ENCODE measurements at places on chromosomes 1 and 21.

DNA sequence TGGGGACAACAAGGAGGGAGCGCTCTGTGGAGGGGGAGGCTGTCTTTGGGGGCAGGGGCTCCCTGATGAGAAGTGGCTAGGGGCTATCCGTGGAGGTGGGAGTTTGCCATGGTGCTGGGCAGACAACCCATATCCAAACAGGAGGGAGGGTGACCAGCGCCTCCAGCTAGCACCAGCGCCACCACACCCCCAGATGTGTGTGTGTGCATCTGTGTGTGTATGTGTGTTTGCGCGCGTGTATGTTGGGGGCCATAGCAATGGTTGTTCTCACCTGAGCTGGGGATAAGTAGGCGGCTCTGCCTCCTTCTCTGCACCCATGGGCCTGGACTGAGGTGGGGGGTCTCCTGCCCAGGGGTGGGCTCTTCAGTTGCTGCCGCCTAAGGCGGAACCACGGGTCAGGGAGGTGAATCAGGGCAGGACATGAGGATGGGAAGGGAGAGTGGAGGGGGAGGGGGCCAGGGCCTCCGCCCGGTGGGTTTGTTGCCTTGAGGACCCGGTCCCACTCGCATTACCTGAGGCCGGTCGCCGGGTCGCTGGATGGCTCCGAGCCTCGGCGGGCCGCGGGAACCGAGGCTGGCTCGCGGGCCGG is 345 bp downstream of the HPCAL4 start:
- DNase-seq: no peak

DNA sequence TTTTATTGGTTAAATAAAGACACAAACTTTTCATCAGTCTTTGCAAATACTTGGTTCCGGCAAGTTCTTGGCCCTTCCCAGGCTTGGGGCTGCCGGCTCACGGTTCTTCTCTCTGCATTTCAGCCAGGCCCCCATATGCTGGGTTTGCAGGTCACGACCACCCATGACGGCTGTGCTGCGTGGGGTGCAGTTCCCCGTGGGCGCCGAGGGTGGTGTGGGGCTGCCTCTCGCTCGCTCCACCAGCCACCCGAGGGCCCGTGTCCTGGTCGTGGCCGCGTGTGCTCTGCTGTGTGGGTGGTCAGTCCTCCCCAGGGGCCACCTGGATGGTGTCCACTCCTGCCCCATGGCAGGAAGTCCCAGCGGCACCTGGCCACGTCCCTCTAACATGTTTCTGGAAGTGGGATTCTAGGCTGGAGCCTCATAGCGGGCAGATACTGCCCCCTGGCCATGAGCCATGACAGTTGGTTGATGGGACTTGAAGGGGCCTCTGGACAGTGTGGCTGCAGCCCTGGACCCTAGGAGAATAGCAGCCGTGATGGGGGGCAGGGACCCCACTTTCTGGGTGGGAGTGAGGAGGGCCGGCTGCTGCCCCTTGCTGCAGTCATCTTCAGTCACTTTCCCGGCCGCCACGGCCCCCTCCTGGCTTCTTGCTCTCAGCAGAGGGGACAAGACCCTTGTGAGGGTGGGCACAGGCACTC is 46.3 kb downstream of the SKI start:
- DNase-seq: no peak

- no peak for DNase-seq
Observed at GRCh38 chr1:94602802-94603625, 61.5 kb upstream of the F3 start.

- DNase-seq: no peak
Observed at GRCh38 chr1:17061892-17062291, 8.1 kb upstream of the SDHB start.

GRCh38 chr1:163315773-163316374 is 5.9 kb upstream of the NUF2 start:
- DNase-seq: peak; percentile 39

GRCh38 chr1:213676736-213677135 is 311.0 kb upstream of the PROX1 start:
- DNase-seq: no peak

DNA sequence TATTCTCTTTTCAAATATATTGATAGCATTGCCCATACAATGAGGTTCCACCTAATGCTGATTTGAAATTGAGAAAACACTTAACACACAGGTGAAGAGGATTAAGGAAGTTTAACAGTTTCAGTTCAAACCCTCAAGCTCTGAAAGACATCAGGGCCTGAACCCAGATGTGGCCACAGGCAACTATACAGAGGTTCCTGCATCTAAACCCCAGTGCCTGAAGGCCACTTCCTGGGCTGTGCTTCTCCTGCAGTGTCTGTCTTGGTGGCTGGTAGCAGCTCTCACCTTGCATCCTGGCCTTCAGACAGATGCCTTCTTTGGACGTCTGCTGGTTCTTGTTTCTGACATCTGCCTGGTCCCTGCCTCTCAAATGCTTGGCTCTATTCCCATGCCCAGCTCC is 25.1 kb upstream of the NGF start:
- no peak for DNase-seq

DNA sequence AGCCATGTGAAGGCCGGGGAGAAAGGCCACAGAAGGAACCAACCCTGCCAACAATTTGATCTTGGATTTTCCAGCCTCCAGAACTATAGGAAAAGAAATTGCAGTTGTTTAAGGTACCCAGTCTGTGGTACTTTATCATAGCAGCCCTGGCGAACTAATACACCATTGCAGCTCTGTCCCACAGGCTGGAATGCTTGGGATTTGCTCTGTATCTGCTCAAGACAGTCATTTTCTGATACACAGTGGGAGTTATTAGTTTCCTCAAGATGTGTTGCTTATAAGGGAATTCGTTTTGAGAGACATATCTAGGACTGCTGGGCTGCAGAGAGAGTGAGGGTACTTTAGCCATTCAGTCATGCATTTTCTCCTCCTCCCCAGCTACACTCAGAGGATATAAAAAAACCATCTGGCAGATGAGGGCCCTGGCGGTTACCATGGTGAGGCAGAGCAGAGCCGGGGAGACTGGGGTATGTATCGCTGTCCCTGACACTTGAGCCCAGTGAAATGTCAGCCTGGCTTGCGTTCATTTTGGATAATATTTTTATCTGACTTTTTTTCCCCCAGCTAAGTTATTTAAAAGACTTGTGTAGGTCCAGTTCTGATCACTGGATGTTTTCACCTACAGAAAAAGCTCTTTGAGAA is 104.6 kb downstream of the DIRAS3 start:
- peak; percentile 88 for DNase-seq

- no peak for DNase-seq
Observed at GRCh38 chr1:199878823-199879222, 148.7 kb upstream of the NR5A2 start.

- no peak for DNase-seq
Observed at GRCh38 chr1:228332797-228333738, 73.6 kb downstream of the TRIM11 start.

DNA sequence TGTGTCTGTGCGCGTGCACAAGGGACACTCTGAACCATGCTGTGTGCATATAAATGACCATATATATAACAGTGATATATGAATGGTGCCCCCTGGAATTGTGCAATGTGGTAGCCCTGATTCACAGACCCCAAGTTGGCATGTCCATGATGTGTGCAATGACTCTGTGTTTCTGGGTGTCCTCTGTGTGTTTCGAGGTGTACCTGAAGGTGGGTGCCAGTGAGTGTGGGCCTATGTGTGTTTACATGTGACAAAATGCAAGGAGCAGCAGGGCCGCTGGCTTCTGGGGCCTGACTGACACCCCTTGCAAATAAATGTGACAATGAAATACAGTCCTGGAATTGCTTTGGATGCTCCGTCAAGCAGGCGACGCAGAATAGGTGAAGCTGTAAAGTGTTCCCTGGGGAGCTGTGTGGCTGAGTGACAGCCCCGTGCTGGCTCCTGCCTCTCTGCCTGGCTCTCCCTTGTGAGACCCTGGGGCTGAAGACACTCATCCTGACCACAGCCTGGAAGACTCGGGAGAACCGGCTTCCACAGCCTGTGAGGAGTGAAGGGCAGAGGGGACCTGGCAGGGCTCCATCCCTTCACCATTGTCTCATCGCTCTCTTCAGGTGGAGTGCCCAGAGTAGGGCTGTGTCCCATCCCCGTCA is 38.2 kb upstream of the CSF3R start:
- DNase-seq: no peak

DNA sequence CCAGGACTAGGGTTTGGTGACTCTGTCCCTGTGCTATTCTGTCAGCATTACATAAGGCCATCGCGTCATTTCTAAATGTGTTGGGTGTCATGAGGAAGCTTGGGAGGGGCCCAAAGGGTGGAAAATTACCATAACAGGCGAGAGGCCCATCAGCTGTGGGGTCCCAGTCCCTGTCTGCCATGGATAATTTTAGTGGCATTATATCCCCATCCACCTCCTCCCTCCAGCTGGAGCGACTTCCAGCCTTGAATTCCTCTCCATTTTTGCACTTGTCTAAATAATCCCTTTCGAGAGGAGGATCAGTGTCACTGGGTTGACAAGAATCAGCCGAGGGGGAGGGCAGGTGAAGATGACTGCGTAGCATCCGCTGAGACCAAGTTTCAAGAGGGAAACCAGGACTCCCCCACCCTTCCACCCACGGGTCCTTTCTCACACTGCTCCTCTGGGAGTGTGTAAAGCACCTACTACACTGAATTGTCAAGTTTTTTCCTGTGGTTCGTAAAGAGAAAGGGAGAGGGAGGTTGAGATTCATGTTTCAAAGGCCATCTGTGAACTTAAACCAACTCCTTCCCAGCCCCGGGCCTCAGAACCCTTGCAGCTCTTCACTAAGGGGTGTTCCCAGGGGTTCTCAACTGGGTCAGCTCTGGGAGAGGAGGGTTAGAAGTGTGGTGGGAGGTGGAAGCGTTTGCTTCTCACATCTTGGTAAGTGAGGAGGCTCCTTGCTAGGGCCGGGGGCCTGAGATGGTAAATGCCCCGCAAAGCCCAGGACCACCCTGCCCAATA is 29.2 kb downstream of the VASH2 start:
- DNase-seq: no peak

GRCh38 chr1:55578646-55579045 is 363.5 kb upstream of the USP24 start:
- DNase-seq: no peak

GRCh38 chr1:23108918-23109533 is 59.6 kb downstream of the LUZP1 start:
- DNase-seq: no peak

Data from NCI-H1105 treated with DMSO at 0.1 percent for 48 hours (cell line).